ENCODE measurements at places on chromosomes 1 and 21.

- no peak for DNase-seq
These were observed at the start of gene LAPTM5 for GRCh38 chr1:30757352-30758120. Gene LAPTM5 (minus strand): TSS chr1:30757774. CDS start chr1:30757745, 29 bp downstream.

DNA sequence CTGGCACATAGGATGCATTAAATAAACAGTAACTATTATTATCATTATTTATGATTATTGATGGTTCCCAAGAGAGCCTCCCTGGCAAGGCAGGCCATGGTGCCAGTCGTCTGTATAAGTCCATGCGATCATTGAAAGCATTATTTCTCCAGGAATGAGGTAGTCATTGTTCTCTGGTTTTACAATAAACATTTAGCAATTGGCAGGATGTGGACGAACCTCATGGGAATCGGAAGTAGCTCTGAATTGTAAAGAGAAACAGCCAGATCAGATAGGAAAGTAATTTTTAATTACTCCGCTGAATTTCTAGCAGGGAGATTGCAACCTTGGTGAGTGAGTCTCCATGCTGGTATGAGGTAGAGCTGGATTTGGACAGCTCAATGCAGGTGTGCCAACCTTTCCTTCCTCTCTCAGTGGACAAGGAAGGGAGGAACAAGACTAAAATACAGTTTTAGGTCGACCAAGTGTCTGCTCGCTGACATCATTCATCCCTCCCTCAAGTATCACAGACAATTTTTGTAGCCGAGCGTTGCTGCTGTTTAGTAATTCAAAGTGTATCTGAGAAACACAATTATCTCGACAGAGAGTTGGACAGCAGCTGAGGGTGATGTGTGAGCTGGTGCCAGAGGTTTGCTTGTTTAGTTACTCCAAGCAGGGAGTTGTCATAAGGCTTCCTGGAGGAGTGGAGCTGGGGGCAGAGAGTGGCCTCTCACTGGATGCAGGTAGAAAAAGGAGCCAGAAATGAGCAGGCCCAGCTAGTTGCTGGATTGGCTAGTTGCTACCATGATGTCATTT, 250.8 kb downstream of the KCNJ6 start:
- no peak for DNase-seq

DNA sequence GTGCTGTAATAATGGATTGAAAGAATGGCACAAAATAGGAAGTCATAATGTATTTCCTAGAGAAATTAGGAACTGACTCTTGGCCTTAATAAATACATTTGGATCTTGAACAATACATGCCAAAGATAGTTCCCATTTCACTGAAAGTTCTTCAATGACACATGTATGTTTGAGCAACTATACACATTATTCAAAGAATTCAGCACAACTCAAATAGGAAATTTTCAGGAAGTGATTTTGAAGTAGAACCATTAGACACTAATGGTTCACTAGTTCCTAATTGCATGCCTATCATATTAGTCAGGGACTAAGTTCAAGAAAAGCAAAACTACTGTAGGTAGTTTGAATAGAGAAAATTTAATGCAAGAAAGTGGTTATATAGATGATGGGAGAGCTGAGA, 404.7 kb downstream of the LMO4 start:
- no peak for DNase-seq

- no peak for DNase-seq
These were observed 36.2 kb upstream of the DOCK7 start for GRCh38 chr1:62724430-62724829.

DNA sequence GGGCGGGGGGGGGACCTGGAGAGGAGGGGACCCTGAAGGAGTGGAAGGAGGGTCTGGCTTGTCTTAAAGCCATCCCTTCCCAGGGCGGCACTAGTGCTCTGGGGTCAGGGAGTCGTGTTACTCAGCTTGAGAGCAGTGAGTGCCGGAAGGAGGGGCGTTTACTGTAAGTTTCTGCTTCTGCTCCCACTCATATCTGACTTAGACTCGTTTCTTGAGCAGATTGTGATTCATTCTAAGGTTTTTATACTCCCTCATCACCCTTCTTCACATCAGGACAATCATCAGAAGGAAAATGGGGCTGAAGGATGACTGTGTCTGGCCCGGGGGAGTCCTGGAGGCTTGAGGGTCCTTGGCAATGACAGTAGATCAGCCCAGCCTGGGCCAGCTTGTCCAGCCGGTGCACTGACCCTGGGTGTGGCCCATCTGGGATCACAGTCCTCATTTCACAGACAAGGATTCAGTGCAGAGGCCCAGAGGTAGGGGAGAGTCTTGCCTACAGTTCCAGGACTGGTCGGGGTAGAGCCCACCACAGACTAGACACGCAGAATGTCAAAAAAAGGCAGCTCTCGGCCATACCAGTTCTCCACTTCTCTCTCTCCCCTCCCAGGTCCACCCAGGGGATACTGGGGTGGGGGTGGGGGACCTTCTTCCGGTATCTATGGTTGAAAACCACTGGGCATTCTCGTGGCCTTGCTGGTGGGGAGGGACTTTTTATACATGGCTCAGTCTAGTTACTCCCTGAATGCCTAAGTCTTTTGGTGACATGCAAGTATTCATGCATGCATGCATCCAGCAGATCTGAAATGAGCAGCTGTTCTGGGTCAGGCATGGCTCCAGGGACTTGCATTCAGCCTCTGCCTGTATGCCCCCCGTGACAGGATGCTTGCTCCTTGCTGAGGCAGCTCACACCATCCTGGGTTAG, 5.1 kb downstream of the TNFRSF8 start:
- no peak for DNase-seq

GRCh38 chr21:16179773-16180172, 450.0 kb downstream of the USP25 start:
- no peak for DNase-seq

- DNase-seq, result peak; percentile 50
These were observed at the start of gene KLHDC9 for GRCh38 chr1:161098210-161099068. Gene KLHDC9 (plus strand): TSS chr1:161098361. CDS start chr1:161098536, 175 bp downstream.

DNA sequence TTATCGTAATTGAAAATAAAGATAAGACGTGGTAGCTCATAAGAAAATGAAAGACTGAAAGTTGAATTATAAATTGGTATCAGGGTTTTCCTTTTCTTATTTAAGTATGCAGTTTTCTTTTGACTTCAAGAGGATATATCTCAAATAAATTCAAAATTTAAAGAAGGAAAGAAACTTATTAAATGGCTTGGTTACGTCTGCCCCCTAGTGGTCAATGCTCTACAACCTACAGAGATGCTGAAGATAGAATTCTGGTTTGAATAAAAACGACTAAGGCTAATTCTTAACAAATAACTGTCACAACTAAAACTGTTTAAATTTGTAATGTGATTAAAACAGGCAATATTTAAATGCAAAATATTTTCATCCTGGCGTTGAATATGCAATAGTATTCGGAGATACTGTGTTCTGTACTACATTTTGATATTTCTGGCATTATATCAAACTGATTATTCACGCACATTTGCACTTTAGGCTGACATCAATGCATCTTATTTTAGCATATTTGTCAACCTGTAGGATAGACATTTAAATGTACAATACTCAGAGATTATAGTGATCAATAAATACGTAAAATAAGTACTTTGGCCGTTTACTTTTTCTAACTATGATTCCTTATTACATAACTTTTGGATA, 26.8 kb downstream of the IFI44 start:
- no peak for DNase-seq

- no peak for DNase-seq
These were observed 3.7 kb upstream of the DVL1 start for GRCh38 chr1:1352786-1353388.
